ENCODE measurements at places on chromosomes 5 and 9. TPM values are rescaled to one million over a fixed set of nuclear protein-coding genes. Genes with fewer than 3 reads are reported as not detected.
A peak's percentile ranks its signal among the peaks of the same experiment; 100 is the strongest.

Gene SNCAIP
- polyA plus RNA-seq, result 1.4 TPM

Gene C5orf52
- polyA plus RNA-seq, result not detected

DNA sequence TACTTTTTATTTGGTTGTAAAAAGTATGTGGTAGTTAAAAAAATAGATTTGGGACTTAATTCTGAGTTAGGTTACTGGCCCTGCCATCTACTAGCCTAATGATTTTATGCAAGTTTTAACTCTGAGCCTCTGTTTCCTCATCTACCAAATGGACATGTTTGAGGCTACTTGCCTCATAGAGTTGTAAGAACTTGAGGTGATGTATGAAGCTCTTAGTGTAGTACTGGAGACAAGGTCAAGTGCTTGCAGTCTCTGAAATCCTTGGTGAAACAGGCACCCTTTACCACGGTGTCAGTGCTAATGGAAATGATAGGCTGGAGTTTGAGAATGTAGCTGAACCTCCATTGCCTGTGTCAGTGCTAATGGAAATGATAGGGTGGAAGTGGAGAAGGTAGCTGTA lies 15.3 kb downstream of the GPR107 start:
- H3K4me1 ChIP-seq, result peaks cover 9% of the 10 kb centered on the region
- H3K36me3 ChIP-seq, result no peaks in the 10 kb centered on the region
- H3K4me3 ChIP-seq, result no peak overlapping the region
- no peak overlapping the region for H3K27ac ChIP-seq
- no peaks in the 10 kb centered on the region for H3K27me3 ChIP-seq

- H3K4me3 ChIP-seq, result no peak overlapping the region
- no peaks in the 10 kb centered on the region for H3K27me3 ChIP-seq
- no peaks in the 10 kb centered on the region for H3K36me3 ChIP-seq
These were observed 140.0 kb upstream of the RAD23B start for GRCh38 chr9:107142896-107143603.

GRCh38 chr5:78260771-78261170 lies 33.7 kb downstream of the AP3B1 start:
- H3K36me3 ChIP-seq, result peaks cover 3% of the 10 kb centered on the region
- no peaks in the 10 kb centered on the region for H3K27me3 ChIP-seq
- no peak for DNase-seq
- no peaks in the 10 kb centered on the region for H3K4me1 ChIP-seq
- no peak overlapping the region for H3K4me3 ChIP-seq
- H3K27ac ChIP-seq, result no peak overlapping the region

GRCh38 chr5:167947306-167947705 lies 344.1 kb upstream of the WWC1 start:
- no peak overlapping the region for H3K4me3 ChIP-seq
- H3K4me1 ChIP-seq, result peaks cover 36% of the 10 kb centered on the region
- H3K27me3 ChIP-seq, result no peaks in the 10 kb centered on the region
- no peak overlapping the region for H3K27ac ChIP-seq
- DNase-seq, result peak; percentile 32
- no peaks in the 10 kb centered on the region for H3K36me3 ChIP-seq

DNA sequence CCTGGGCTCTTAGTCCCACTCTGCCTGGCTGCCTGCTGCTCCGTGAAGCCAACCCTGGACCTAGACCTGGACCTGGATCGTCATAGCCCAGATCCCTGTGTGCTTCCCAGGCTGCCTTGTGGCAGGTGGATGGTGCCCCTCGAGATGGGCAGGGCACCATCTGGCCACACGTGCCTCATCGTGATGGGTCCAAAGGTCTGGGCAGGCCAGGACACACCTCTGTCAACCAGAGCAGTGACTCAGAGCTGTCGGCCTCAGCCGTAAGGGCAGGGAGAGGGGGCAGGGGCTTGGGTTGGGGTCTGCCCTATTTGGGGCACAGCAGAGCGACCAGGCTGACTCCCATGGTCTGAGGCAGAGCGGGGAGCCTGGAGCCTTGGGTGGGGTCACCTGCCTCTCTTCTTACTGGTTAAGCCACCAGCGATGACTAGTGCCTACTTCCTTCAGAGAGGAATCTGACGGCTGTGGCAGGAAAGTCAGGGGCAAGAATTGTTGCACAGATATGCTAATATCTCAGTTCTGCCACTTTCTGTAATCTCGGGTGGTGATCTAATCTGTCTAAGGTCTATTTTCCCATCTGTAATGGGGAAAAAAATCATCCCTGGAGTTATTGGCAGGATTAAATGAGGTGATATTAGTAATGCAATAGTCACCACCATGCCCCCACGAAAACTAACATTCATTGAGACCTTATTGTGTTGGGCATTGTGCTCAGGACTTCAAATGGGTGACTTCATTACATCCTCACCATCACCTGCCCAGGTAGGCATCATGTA lies 3.2 kb upstream of the CDHR2 start:
- no peaks in the 10 kb centered on the region for H3K27me3 ChIP-seq
- no peak overlapping the region for H3K4me3 ChIP-seq
- H3K36me3 ChIP-seq, result no peaks in the 10 kb centered on the region
- H3K4me1 ChIP-seq, result peaks cover 13% of the 10 kb centered on the region
- no peak overlapping the region for H3K27ac ChIP-seq

DNA sequence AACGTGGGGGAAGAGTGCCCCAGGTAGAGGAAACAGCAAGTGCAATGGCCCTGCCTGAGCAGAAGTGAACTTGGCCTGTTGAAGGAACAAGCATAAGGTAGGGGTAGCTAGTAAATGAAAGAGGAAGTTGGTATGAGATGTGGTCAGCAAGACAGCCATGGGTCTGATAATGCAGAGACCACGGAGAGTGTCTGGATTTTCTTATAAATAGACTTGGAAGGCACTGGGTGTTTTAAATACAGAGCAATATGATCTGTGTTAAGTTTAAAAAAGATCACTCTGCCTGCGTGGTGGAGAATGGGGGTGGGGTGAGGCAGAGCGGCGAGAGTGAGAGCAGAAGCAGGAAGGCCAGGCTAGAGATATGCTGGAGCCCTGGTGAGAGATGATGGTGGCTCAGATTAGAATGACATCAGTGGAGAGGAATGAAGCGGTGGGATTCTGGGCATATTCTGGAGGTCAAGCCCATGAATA lies 4.2 kb downstream of the ADAM19 start:
- peak; percentile 48 for DNase-seq
- peak overlapping the region; percentile 32 for H3K27ac ChIP-seq
- H3K4me1 ChIP-seq, result peaks cover 7% of the 10 kb centered on the region
- no peak overlapping the region for H3K4me3 ChIP-seq
- no peaks in the 10 kb centered on the region for H3K27me3 ChIP-seq
- H3K36me3 ChIP-seq, result no peaks in the 10 kb centered on the region

Gene IL7R
- 10.9 TPM for polyA plus RNA-seq

DNA sequence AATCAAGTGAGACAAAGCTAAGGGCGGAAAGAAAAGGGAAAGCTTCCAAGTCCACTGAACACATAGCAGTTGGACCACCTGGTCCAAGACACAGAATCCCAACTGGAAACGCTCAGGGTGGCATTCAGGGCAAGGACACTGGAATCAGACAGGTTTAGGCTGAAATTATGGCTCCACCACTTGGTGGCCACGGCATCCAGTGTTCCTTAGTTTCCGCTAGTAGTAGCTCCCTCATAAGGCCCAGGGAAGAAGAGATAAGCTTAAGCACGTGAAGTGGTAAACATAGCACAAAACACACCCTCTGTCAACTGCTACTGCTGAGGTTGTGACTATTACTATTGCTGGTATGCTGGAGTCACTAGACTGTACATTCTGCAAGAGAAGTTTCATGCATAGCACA lies 209.4 kb downstream of the GLIS3 start:
- no peaks in the 10 kb centered on the region for H3K27me3 ChIP-seq
- no peak overlapping the region for H3K4me3 ChIP-seq
- DNase-seq, result no peak
- H3K36me3 ChIP-seq, result no peaks in the 10 kb centered on the region
- H3K4me1 ChIP-seq, result peaks cover 13% of the 10 kb centered on the region

Gene PHF24
- 0.10 TPM for polyA plus RNA-seq

DNA sequence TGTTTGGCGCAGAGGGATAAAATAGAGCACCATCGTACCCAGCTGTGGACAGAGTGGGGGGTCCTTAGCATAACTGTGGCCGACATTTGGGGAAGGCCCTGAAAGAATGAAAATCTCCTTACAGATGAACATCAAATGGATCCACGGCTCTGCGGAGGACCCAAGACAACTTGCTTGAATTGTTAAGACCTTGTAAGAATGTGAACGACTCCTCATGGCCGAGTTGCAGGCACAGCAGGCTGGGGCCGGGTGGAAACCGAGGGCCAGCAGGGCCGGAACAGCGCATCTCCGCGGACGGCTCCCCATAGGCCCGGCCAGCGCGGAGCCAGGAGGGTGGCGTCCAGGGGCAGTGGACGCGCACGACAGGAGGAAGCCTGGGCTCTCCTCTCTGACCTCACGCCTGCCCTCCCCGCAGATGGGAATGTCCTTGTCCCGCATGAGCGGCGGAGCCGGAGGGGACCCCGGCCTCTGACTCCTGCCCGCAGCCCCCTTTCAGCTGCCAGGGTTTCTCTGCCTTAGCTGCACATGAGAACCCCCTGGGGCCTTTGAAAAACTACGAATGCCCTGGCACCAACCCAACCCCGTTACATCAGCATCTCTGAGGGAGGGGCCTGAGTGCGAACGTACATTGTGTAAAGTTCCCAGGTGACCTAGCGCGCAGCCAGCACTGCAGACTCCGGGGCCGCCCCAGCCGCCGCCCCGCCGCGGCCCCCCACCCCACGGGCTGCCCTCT lies 36.2 kb upstream of the PTCH1 start:
- H3K4me3 ChIP-seq, result no peak overlapping the region
- no peaks in the 10 kb centered on the region for H3K27me3 ChIP-seq
- peak; percentile 58 for DNase-seq
- no peaks in the 10 kb centered on the region for H3K4me1 ChIP-seq
- no peaks in the 10 kb centered on the region for H3K36me3 ChIP-seq

Gene PCA3
- 0.08 TPM for polyA plus RNA-seq

DNA sequence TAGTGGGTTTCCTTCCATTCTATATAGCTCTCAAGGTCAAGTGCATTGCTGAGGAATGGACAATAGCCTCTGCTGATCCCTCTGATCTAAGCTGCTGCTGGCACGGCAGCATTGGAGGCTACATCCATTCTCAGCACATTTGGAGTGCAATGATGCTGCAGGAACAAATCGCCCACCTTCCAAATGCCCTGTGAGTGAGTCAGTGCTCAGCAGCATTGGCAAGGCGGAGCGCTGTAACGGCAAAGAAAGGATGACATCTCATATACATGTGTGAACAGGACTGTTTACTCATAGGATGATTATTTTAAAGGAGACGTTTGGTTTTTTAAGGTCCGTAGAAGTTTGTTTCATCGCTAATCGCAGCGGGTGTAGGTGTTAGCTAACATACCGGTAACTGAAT lies 408.7 kb downstream of the ARHGEF28 start:
- H3K4me1 ChIP-seq, result peaks cover 12% of the 10 kb centered on the region
- no peak overlapping the region for H3K4me3 ChIP-seq
- no peak overlapping the region for H3K27ac ChIP-seq

Gene ADRA1B
- 3.2 TPM for polyA plus RNA-seq

DNA sequence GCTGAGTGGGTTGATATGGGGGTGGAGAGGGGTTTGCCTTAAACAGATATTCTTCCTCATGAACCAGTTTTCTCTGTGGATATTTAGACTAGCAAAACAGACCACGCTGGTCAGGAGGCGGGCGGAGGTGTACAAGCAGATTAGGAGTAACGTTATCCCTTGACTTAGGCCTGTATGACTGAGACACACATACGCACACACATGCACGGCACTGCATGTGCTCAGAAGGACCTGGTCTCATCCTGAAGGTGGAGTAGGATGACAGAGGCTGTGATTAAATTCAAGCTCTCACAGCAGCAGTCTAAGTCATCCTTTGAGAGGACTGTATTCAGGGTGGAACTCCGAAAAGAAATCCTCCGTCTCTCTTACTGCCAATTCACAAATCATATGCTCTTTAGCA lies 209.7 kb downstream of the DIRAS2 start:
- no peak overlapping the region for H3K4me3 ChIP-seq
- no peaks in the 10 kb centered on the region for H3K27me3 ChIP-seq
- no peaks in the 10 kb centered on the region for H3K36me3 ChIP-seq
- DNase-seq, result no peak
- H3K4me1 ChIP-seq, result peaks cover 8% of the 10 kb centered on the region
- peak overlapping the region; percentile 54 for H3K27ac ChIP-seq
